NCI-H510A (cell line): ENCODE measurements at places on chromosomes 5 and 9.

GRCh38 chr9:130276121-130276520 is 10.6 kb downstream of the HMCN2 start:
- DNase-seq: no peak

DNA sequence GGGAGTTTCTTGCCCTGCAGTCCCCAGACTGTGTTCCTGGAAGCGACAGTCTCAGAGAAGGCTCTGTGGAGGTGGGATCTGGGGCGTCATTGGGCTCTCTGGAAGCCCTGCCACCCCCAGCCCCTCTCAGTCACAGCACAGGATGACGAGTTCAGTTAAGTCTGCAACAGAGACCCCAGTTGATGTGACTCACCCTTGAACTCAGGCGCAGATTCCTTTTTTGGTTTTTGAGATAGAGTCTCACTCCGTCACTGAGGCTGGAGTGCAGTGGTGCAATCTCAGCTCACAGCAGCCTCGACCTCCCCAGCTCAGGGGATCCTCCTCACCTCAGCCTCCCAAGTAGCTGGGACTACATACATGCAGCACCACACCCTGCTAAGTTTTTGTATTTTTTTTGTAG is 8.3 kb downstream of the HRH2 start:
- no peak for DNase-seq

DNA sequence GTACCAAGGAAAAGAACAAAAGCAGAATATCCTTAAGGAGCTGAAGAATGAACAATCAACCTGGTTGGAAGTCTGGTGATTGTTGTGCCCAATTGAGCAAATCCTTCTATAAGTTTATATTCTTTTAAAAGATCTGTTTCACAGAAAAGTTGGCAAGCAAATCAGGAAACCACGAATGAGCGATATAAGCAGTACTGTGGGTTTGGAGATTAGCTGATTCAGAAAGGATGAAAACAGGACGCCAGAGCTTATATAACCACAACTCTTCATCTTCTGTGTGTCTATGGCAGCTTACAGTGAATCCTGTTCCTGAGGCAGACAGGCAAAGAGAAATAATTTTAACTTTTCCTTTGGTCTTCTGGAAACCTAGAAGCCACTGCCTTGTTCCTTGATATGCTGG is 61.7 kb downstream of the SLC38A9 start:
- DNase-seq: no peak

DNA sequence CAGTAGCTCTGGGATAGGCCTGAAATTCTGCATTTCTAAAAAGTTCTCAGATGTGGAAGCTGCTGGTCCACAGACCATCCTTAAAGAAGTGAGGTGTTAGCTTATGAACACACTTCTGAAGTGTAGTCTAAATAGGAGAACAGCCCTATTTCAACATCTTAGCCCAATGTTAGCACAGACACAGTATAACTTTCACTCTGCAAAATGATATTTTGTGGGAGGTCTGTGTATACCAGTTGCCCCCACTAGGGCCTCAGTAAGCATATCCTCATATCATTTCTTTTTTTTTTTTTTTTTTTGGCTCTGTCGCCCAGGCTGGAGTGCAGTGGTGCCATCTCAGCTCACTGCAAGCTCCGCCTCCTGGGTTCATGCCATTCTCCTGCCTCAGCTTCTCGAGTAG is 7.5 kb upstream of the HABP4 start:
- DNase-seq: no peak

DNA sequence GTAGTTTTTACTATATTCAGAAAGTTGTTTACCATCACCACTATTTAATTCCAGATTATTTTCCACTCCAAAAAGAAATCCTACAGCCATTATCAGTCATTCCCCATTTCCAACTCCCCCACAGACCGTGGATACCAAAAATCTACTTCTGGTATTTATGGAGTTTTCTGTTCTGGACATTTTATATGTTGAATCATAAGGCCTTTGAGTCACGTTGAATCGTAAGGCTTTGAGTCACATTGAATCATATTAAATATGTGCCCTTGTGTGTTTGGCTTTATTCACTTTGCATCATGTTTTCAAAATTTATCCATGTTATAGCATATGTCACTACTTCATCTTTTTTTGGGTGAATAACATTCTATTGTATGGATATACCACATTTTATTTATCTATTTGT is 454.1 kb upstream of the NUDT12 start:
- DNase-seq: no peak

GRCh38 chr5:132083071-132083678 is 9.6 kb downstream of the CSF2 start:
- DNase-seq: no peak

GRCh38 chr5:169050636-169051035 is 250.3 kb downstream of the SLIT3 start:
- DNase-seq: no peak

DNA sequence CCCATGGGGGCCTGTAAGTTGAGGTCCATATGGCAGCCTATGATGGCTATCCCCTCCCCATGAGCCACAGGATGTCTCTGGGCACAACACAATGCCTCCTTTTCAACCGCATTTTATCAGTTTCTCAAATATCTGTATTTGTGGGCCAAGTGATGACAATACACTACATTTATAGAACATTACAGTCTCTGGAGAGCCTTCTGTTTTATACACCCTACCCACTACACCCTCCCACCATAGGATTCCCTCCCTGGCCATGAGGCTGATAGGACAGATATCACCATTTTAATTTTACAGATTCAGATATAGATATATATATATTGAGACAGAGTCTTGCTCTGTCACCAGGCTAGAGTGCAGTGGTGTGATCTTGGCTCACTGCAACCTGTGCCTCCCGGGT is 236.8 kb downstream of the ENC1 start:
- DNase-seq: no peak

DNA sequence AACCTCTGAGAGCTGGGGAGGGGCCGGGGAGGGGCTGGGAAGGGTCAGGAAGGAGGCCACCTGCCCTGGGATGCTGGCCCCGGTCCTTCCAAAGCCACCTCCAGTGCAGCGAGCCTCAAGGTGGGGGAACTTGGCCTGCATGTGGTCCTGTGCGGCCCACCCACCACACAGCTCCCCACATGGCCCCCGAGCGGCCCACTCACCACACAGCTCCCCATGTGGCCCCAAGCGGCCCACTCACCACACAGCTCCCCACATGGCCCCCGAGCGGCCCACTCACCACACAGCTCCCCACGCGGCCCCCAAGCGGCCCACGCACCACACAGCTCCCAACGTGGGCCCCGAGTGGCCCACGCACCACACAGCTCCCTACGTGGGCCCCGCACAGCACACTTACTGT is 2.0 kb upstream of the LCN10 start:
- DNase-seq: no peak

DNA sequence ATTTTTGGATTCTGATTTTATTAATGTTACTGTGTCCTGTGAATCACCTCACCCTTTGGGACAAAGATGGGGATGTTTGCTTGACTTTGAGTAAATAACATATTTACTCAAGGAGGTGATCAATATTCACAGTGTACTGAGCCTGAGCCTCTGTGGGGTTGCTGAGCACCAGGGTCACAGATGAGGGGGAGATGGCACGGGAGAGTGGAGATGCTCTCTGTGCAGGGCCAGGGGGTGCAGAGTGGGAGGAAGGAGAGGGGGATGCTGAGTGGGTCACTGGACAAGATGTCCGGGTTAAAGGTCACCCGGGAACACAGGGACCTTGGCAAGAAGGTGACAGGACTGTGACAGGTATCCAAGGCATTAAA is 4.0 kb downstream of the SQSTM1 start:
- DNase-seq: no peak

GRCh38 chr5:127906562-127907204 is 176.9 kb upstream of the SLC12A2 start:
- no peak for DNase-seq

GRCh38 chr5:154967421-154968024 is 26.6 kb downstream of the MRPL22 start:
- no peak for DNase-seq

GRCh38 chr5:43140286-43140685 is 19.6 kb downstream of the ZNF131 start:
- DNase-seq: no peak

DNA sequence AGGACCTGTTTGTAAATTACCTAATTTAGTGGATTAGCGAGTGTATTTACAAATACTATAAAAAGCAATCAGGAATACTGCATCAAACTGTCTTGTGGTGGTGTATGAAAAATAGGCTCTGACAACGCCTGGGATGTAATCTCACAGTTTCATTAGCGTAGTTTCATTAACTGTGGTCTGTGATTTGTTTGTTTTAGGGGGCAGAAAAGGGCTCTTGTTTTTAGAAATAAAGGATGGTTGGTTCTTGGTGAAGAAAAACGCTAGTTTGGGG is 1.4 kb downstream of the SLC44A1 start:
- no peak for DNase-seq

DNA sequence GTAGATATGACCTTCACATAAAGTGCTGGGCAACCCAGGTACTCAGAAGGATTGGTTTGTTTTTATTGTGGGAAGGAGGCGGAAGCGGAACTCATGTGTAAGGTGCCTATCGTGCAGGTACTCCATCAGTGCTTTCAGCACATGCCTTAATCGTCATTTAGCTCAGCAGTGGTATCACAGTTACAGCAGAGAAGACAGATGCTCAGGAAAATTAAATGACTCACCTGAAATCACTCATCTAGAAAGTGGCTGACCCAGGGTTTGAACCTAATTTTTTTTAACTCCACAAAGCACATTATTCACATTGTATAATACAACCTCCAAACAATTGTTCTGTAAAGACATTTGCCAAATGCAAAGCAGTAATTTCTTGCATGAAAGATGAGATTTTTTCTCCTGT is 2.2 kb downstream of the C5orf46 start:
- DNase-seq: no peak

DNA sequence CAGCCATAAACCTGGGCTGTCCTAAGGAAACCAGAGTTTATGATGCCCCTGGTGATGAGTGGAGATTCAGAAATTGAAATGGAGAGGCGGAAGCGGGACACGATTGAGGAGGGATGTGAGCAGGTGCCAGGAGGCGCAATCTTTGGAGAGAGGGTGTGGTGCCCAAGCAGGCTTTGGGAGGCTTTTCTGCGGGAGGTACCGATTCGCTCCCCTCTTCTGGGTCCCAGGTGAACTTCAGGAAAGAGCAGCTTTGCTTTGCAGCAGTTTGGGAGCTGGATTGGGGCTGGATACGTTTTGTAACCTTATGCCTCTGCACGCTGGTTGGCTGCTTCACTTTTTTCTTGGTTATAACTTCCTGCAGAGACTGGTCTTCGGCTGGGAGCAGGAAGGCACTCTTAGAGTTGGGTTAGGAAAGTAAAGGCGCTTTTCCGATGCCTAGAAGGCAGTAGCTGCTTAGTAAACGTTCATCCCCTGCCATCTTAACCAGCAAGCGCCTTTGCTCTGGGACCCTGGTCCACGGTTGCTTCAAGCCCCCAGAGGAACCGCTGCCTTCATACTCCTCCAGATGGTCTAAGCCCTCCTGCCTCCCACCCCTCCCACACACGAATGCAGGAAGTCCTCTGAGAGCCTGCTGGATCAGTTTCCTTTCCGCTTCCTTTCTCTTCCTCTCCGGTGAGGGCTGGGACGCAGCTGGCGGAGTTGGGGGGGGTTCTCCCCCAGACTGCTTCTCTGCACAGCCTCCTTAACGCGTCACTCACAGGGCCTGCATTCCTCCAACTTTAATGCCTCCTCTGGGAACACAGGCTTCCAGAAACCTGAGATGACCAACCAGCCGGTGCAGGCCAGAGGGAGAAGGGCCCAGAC is 15.2 kb upstream of the NEK6 start:
- no peak for DNase-seq

DNA sequence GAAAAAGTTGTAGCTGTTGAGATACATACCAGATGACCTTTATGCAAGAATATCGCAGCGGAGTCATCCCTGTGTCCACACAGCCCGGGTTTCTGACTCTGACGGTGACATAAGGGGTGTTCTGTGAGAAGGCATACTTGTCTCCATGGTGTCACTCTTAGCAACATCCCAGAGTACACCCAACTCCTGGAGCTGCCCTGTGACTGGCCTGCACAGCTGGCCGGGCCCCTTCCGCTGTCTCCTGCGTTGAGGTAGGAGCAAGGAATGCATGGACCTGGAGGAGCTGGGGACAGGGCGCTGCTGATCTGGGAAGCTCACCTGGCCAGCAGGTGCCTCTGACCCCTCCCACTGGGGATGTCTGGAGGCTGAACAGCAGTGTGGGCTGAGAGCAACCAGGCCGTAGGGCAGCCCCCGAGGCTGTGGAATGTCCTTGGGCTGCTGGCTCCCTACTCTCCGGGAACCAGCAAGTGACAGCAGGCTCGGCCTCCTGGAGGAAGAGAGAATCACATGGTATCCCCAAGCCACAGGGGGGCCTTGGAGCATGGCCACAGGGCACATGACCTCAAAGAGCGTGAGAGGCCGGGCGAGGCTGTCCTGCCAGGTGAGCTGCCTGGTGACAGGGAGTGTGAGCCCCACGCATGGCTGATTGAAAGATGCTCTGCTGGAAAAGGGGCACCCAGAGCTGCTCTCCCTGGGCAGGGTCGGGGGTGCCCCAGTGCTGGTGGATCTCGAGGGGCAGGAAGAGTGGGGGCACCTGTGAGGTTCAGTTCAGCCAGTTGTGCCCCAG is 113.4 kb downstream of the MRPL36 start:
- no peak for DNase-seq

GRCh38 chr9:36772449-36773403 is 200.0 kb downstream of the MELK start:
- DNase-seq: peak; percentile 73

GRCh38 chr5:133317558-133317957 is 265.7 kb downstream of the HSPA4 start:
- no peak for DNase-seq

DNA sequence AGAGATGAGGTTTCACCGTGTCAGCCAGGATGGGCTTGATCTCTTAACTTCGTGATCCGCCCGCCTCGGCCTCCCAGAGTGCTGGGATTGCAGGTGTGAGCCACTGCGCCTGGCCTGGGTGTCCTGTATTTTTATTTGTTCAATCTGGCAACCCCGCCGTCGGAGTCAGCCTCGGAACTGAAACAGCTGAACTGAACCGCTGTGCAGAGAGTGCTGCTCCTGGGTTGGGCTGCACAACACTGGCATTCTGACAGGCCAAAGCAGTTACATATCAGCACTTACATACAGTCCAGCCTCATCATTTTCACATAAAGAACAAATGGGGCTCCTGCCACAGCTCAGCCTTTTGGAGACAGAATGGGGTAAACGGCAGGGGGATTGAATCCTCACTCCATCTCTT is 185.6 kb downstream of the C9orf50 start:
- DNase-seq: no peak

- DNase-seq: no peak
Measured at GRCh38 chr5:93916872-93917271, 175.5 kb upstream of the POU5F2 start.

DNA sequence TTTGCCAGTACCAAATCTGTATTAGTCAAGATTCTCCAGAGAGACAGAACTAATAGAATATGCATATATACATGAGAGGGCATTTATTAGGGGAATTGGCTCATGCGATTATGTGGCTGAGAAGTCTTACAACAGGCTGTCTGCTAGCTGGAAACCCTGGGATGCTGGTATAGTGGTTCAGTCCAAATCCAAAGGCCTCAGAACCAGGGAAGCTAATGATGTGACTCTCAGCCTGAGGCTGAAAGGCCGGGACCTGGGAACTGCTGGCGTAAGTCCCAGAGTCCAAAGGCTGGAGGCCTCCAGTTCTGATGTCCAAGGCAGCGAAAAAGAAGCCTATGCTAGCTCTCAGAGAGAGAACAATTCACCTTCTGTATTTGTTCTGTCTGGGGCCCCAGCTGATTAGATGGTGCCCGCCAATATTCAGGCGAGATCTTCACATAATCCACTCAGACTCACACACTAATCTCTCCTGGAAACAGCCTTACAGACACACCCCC is 84.1 kb downstream of the KIAA1958 start:
- no peak for DNase-seq
